ENCODE measurements at places on chromosomes 12 and 14.

DNA sequence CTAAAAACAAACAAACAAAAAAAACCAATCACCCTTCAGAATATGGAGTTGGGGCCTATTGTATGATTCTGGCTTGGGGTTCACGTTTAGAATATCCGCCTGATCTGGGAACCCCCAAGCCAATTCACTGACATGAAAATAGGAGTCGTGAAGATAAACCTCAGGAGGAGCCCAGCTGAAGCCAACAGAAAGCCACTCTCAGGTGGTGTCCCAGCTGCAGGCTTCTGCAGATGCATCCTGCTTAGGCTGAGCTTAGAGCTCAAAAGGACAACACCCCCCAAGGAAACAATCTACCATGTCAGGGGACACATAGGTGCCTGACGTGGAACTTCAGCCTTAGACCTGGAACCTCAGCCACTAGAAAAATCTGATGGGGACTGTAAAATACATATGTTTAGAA, 51.9 kb downstream of the SYNE3 start:
- DNase-seq = no peak

GRCh38 chr14:100950024-100950423, 46.5 kb upstream of the RTL1 start:
- no peak for DNase-seq

DNA sequence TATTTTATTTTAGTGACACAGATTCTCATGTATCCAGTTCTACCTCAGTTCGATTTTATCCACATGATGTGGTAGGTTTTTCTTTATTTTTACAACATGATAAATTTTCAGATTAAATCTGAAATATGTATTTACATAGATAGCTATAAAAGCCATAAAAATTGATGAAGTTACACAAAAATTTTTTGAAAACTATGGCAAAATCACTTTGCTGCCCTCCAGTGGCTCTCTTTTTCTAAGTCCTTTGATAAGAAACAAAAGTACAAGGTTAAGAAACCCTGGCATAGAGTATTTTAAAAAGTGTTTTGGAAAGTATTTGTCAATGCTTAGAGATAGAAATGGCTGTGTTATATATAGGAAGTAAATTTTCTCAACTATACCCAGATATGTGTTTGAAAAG, 104.2 kb downstream of the PCNX1 start:
- DNase-seq = no peak

GRCh38 chr14:31819281-31819680, 257.8 kb upstream of the ARHGAP5 start:
- no peak for DNase-seq

DNA sequence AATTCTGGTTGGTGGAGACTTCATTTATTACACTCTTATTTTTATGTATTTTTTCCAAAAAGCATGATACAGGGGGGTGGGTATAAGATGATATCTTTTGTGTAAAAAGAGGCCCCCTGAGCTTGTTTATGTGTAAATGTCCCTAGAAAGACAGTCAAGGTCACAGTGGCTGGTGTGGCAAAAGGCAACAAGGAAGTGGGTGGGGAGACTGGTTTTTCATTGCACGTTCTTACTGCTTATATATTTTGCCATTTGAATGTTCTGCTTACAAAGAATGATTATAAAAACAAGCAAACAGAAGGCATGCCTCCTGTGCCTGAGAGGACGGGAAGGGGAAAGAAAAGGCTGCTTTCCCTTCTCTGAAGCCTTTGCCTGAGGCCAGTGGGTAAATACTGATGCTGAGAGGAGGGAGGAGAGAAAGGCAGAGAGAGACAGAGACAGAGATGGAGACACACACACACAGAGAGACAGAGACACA, 24.1 kb upstream of the ADIPOR2 start:
- no peak for DNase-seq

- DNase-seq = no peak
These were observed 7.5 kb downstream of the ITPR2 start for GRCh38 chr12:26825459-26826016.

Measured in NCI-H2029 treated with DMSO at 0.1 percent for 48 hours (cell line).